K562 (cell line): ENCODE measurements at places on chromosomes 3 and 15.
A peak's percentile ranks its signal among the peaks of the same experiment; 100 is the strongest.

GRCh38 chr15:99452728-99453636, 112.8 kb upstream of the MEF2A start:
- H3K4me3 ChIP-seq = no peak overlapping the region
- no peak overlapping the region for H3K27ac ChIP-seq
- DNase-seq = no peak
- H3K27me3 ChIP-seq = peaks cover 65% of the 10 kb centered on the region

DNA sequence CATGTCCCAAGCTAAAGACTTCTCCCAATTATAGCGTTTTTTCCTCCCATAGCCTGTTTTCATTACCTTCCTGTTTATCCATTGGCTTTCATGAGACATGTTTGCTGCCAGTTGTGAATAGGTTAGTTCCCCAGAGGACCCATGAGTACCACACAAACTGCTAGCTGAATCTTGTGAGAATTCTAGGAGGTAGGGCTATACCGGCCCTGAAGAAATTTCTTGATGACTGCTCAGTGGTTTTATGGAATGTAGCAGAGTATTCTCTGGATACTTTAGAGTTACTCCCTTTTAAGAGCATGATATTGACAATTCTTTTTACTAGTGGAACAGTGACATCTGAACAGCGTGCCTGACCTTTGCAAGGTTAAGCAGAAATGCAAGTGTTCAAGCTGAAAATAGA, 210.4 kb downstream of the MCTP2 start:
- H3K4me1 ChIP-seq = no peaks in the 10 kb centered on the region
- H3K27me3 ChIP-seq = no peaks in the 10 kb centered on the region
- no peak overlapping the region for H3K27ac ChIP-seq
- no peaks in the 10 kb centered on the region for H3K36me3 ChIP-seq
- no peak overlapping the region for H3K4me3 ChIP-seq
- DNase-seq = no peak

DNA sequence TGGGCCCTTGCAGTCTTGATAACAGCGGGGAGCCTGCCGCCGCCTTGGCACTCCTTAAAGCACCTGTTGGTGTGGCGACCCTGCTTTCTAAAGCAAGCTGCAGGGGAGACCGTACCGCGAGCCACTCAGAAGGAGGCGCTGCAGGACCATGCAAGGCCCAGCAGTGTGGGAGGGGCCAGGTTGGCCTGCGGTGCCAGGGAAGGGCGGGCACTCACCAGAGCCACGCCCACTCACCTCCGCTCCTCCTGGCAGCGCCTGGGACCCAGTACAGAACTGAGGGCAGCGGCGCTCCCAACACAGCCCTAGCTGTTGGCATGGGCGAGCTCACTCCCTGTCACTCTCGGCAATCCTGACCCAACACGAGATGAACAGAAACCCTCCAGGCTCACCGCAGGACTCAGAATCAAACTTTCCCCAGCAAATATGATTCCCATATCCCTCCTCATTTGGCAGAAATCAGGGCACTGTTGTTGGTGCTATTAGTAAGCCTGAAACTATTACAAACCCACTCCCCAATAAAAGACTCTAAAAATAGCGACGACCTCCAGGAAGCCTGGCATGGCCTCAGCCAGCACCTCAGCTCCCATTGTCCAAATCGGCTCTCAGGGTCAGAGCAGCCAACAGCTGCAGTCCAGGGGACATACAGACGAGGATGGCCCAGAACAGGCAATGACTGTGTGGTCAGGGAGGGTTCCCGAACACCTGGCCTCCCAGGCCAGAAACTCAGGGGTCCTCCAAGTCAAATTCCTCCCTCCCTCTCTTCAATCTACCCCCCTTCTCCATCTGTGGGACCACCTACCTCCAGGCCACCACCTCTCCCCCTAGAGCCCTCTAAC, 77.2 kb downstream of the TBC1D2B start:
- H3K36me3 ChIP-seq = peaks cover 16% of the 10 kb centered on the region; the same call in 1 of the 3 replicates
- 0 out of 2 replicates have a peak, but pooled peaks cover 4% of the 10 kb centered on the region for H3K4me1 ChIP-seq
- no peak overlapping the region for H3K27ac ChIP-seq
- H3K4me3 ChIP-seq = no peak overlapping the region

DNA sequence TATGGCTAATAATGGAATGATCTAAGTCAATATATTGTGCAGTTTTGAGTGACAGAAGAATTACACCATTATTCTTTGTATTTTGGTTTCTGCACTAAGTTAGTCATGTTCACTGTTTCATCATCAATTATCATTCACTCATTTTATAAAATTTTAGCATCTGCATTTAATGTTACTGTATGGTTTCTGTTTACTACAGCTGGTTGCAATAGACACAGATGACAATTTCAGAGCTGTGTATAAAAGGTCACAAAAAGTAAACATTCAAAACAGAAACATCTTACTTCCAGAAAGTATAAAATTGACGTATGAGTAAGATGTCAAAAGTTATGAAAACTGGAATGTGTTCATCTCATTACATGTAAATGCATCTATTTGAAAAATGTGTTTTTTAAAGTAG, 111.1 kb upstream of the GBE1 start:
- H3K4me3 ChIP-seq = no peak overlapping the region
- no peaks in the 10 kb centered on the region for H3K36me3 ChIP-seq
- H3K27me3 ChIP-seq = no peaks in the 10 kb centered on the region
- no peaks in the 10 kb centered on the region for H3K4me1 ChIP-seq
- H3K27ac ChIP-seq = no peak overlapping the region
- no peak for DNase-seq

DNA sequence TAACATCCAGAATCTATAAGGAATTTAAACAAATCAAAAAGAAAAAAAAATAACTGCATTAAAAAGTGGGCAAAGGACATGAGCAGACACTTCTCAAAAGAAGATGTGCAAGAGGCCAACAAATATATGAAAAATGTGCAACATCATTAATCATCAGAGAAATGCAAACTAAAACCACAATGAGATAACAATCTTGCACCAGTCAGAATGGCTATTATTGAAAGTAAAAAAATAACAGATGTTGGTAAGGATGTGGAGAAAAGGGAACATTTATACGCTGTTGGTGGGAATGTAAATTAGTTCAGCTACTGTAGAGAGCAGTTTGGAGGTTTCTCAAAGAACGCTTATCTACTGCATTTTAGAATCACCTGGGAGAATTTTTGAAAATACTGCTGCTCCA, 186.1 kb downstream of the OTOL1 start:
- H3K27ac ChIP-seq = no peak overlapping the region
- no peaks in the 10 kb centered on the region for H3K4me1 ChIP-seq
- H3K4me3 ChIP-seq = no peak overlapping the region

DNA sequence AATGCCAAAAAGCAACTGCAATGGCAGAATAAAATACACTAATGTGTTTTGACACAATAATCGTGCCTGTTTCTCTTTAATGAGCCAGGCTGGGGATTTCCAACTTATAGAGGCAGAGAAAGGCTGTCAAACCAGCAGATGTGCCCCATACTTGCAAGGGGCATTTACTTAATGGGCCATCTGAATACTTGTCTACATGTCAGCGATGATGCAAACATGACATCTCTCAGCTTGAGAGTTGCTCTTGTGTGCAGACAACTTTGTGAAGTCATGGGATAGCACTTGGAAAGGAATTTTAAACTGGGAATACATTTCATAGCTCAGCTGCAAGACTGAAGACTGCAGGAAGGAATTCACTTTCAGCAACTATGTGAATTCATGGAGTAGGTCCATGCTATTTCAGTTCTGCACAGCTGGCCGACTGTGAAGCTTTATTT, 127.4 kb upstream of the ADAMTS9 start:
- 0 out of 2 replicates have a peak, but pooled peaks cover 3% of the 10 kb centered on the region for H3K27me3 ChIP-seq
- H3K4me3 ChIP-seq = no peak overlapping the region
- H3K27ac ChIP-seq = no peak overlapping the region
- no peak for DNase-seq
- H3K4me1 ChIP-seq = no peaks in the 10 kb centered on the region
- H3K36me3 ChIP-seq = no peaks in the 10 kb centered on the region

DNA sequence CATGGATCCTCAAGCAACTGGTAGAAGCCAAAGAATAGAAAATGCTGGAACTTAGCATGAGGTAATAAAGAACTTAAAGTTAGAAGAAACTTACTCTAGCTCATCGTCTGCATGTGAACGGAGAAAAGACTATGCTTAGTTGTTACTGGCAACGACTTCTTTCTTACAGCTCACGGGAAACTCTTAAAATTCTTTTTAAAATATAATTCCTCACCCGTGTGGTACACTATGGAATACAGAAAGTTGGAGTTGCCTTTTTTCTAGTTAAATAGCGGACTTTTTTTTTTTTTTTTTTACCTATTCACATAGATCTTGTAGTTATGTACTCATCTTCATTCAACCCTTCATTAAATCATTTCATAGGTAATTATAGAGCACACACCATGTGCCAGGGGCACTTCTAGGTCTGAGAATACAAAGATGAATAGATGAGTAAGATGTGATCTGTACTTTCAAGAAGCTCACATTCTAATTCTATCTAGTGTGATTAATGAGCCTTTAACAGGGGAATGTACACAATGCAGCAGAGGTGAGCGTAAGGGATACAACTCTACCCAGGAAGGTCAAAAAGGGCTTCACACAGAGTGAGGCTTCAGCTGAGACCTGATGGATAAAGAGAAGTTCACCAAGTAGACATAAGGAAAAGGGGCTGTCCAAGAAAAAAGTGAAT, 18.4 kb upstream of the KCNMB2 start:
- DNase-seq = no peak
- H3K4me3 ChIP-seq = no peak overlapping the region
- H3K27ac ChIP-seq = no peak overlapping the region
- no peaks in the 10 kb centered on the region for H3K36me3 ChIP-seq

GRCh38 chr15:89693696-89694095, 3.1 kb downstream of the WDR93 start:
- peaks cover 9% of the 10 kb centered on the region for H3K4me1 ChIP-seq
- H3K36me3 ChIP-seq = no peaks in the 10 kb centered on the region
- H3K27me3 ChIP-seq = peaks cover 15% of the 10 kb centered on the region; the same call in 2 of the 3 replicates
- H3K27ac ChIP-seq = no peak overlapping the region
- H3K4me3 ChIP-seq = no peak overlapping the region
- DNase-seq = no peak

DNA sequence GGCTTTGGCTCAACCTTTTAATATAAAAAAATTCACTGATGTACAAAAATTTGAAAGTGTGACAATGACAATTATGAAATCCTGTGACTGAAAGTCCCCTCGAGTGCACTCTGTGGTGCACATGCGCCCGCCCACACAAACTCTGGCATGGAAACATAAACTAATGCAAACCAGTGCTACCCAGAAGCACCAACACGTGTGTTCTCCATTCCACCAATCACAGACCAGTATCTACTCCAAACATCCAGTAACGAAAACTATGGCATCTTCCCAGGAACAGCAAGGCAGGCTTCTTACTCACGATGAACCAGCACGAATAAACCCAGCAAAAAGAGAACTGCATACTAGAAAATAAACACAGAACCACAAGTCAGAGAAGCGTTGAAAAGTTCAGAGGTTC, 11.7 kb upstream of the NMB start:
- H3K4me3 ChIP-seq = no peak overlapping the region
- no peak for DNase-seq
- H3K27ac ChIP-seq = no peak overlapping the region
- peaks cover 74% of the 10 kb centered on the region for H3K36me3 ChIP-seq

DNA sequence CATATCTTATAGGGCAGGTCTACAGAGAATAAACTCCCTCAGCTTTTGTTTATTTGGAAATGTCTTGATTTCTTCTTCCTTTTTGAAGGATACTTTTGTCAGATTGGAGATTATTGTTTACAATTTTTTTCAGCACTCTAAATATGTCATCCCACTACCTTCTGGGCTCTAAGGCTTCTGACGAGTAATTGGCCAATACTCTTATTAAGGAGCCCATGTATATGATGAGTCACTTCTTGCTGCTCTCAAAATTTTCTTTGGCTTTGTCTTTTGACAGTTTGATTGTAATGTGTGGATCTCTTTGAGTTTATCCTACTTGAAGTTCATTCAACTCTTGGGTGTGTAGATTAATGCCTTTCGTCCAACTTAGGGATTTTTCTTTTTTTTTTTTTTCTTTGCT, 28.9 kb upstream of the CD200R1L start:
- H3K27me3 ChIP-seq = no peaks in the 10 kb centered on the region
- H3K4me3 ChIP-seq = no peak overlapping the region
- no peaks in the 10 kb centered on the region for H3K4me1 ChIP-seq
- DNase-seq = no peak
- H3K36me3 ChIP-seq = no peaks in the 10 kb centered on the region

- no peaks in the 10 kb centered on the region for H3K27me3 ChIP-seq
- no peak overlapping the region for H3K4me3 ChIP-seq
- DNase-seq = no peak
- H3K36me3 ChIP-seq = no peaks in the 10 kb centered on the region
- no peaks in the 10 kb centered on the region for H3K4me1 ChIP-seq
- H3K27ac ChIP-seq = no peak overlapping the region
These were observed 81.6 kb upstream of the ROBO2 start for GRCh38 chr3:76958274-76958673.

GRCh38 chr3:179943117-179943880, 93.4 kb downstream of the PEX5L start:
- no peaks in the 10 kb centered on the region for H3K27me3 ChIP-seq
- peak; percentile 15 for DNase-seq
- H3K36me3 ChIP-seq = no peaks in the 10 kb centered on the region
- no peak overlapping the region for H3K4me3 ChIP-seq

- H3K4me1 ChIP-seq = no peaks in the 10 kb centered on the region
- H3K27me3 ChIP-seq = no peaks in the 10 kb centered on the region
- no peaks in the 10 kb centered on the region for H3K36me3 ChIP-seq
- no peak for DNase-seq
These were observed 735.0 kb downstream of the PDCD6IP start for GRCh38 chr3:34533451-34533850.

- H3K27me3 ChIP-seq = no peaks in the 10 kb centered on the region
- no peaks in the 10 kb centered on the region for H3K4me1 ChIP-seq
- no peak overlapping the region for H3K27ac ChIP-seq
- no peak overlapping the region for H3K4me3 ChIP-seq
- DNase-seq = no peak
These were observed 231.2 kb upstream of the TPRG1 start for GRCh38 chr3:188940573-188940932.

GRCh38 chr3:58084166-58084565, 75.9 kb downstream of the FLNB start:
- H3K27ac ChIP-seq = peak overlapping the region; percentile 71; the same call in 2 of the 3 replicates
- peaks cover 9% of the 10 kb centered on the region; the same call in 1 of the 2 replicates for H3K4me1 ChIP-seq

GRCh38 chr3:69107841-69108240, 14.6 kb downstream of the LMOD3 start:
- H3K4me1 ChIP-seq = no peaks in the 10 kb centered on the region
- DNase-seq = no peak
- H3K36me3 ChIP-seq = peaks cover 9% of the 10 kb centered on the region; the same call in 1 of the 3 replicates
- H3K27ac ChIP-seq = no peak overlapping the region
- H3K27me3 ChIP-seq = no peaks in the 10 kb centered on the region
